ENCODE measurements at places on chromosomes 4 and X. TPM values are rescaled to one million over a fixed set of nuclear protein-coding genes. Genes with fewer than 3 reads are reported as not detected.
A peak's percentile ranks its signal among the peaks of the same experiment; 100 is the strongest.

The NSUN7 gene
- 0.15 TPM for total RNA-seq

The HSFX4 gene
- not detected for total RNA-seq

The SASH3 gene
- 141 TPM for total RNA-seq

The C4orf46 gene
- total RNA-seq = 7.3 TPM

The RAB41 gene
- total RNA-seq = not detected

The F8A2 gene
- total RNA-seq = not detected

DNA sequence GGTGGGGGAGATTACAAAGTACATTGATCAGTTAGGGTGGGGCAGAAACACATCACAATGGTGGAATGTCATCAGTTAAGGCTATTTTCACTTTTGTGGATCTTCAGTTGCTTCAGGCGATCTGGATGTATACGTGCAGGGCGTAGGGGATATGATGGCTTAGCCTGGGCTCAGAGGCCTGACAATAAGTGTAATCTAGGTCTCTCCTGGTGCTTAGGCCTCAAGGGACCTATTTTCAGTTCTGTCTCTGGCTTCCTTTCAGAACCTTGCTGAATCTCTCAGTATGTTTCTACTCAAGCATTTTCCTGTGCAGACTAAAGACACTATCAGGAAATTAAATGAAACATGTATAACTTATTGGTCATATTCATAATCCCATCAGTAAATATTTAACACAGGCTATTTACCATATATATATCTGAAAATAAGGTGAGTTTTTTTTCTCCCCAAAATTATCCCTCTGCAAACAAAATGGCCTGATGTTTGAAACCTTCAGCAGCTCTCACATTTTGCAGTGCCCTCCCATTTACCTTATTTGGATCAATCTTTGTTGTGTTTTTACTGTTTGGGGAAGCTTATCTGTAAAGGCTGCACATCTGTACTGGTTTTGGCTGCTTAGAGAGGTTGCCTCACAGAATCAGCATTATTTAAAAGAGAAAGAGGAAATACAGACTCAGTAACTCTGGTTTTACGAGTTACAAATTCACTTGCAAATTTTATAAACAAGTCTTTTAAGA lies 2.3 kb upstream of the ZCCHC4 start:
- H3K4me3 ChIP-seq = no peak overlapping the region
- no peaks in the 10 kb centered on the region for H3K27me3 ChIP-seq
- H3K36me3 ChIP-seq = no peaks in the 10 kb centered on the region
- no peak overlapping the region for H3K27ac ChIP-seq

DNA sequence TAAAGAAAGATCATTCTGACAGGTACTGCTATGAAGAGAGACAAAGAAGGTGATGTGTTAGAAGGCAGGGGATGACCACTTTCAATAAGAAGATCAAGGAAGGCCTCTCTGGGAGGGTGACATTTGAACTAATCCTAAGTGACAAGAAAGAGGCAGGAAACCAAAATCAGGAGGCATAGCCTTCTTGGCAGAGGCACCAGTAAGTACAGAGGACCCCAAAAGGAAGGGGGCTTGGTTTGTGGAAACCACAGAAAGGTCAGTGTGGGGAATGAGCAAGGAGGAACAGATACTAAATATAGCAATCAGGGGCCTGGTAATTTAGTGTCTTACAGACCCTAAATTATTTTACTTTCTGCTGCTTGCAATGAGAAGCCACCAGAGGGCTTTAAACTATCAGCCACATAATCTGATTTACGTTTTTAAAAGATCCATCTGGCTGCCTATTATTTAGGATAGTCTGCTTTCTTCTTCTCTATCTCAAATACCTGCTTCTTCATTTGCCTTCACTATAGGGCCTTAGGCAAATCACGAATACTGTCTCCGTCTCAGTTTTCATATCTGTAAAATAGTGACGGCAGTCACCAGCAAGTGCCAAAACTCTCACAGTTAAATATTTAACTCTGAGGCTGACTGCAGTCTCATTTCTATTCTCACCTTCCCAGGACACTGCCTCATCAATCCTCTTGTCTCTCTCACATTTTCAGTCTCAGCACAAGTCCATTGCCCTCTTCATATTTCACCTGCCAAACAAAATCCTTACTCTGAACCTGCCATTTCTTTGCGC lies 16.7 kb downstream of the NR3C2 start:
- peaks cover 16% of the 10 kb centered on the region for H3K4me1 ChIP-seq
- H3K4me3 ChIP-seq = no peak overlapping the region
- no peak for DNase-seq
- no peaks in the 10 kb centered on the region for H3K27me3 ChIP-seq
- H3K36me3 ChIP-seq = no peaks in the 10 kb centered on the region

DNA sequence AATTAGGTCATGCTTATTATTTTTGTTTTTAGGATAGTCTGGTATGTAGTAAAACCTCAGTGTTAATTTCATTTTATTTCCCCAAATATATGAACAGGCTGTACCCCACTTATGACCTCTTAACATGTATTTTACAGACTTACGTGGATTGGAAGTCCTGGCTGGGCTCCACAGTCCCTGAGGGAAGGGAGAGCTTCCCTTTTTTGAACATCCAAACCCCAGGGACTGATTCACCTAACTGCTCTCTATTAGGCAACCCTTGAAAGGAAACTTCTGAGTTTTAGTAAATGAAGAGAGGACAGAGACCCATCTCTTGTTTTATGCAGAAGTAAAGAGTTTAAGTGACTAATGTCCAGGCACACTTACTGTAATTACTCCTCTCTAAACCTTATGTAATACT lies 233.1 kb upstream of the SPRY1 start:
- no peaks in the 10 kb centered on the region for H3K4me1 ChIP-seq
- H3K4me3 ChIP-seq = no peak overlapping the region
- no peak overlapping the region for H3K27ac ChIP-seq
- H3K27me3 ChIP-seq = no peaks in the 10 kb centered on the region
- H3K36me3 ChIP-seq = no peaks in the 10 kb centered on the region

DNA sequence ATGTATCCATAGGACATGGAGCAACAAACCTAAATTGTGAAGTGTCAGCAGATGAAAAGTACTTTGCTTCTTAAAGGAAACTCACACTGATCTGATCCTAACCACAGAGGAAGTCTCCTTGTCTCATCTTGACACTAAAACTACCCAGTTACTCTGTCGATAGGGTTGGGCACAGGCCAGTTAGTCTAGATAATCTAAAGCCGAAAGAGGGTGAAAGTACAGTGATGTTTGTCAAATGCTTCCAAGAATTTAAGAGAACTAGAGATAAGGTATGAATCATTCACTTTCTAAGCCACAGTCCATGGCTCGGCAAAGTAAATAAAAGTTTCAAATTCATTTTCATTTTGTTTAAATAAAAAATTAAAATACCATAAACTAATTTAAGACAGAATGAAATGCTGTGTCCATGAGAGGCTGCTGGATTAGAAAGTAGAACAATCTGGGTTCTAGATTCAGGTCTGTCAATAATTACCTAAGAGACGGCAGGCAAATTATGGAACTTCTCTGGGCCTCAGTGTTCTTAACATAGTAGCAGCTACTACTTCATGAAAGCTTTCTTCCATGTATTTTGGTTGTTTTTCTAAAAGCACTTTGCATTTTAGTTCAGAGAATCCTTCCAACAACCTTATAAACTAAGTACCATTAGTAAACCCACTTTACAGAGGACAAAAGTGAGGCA lies 176.7 kb downstream of the LDB2 start:
- no peaks in the 10 kb centered on the region for H3K4me1 ChIP-seq
- H3K27me3 ChIP-seq = no peaks in the 10 kb centered on the region
- H3K4me3 ChIP-seq = no peak overlapping the region

GRCh38 chr4:154602404-154603020 lies 9.9 kb downstream of the FGG start:
- no peak overlapping the region for H3K4me3 ChIP-seq
- no peaks in the 10 kb centered on the region for H3K27me3 ChIP-seq
- no peak overlapping the region for H3K27ac ChIP-seq
- DNase-seq = no peak
- H3K4me1 ChIP-seq = no peaks in the 10 kb centered on the region

DNA sequence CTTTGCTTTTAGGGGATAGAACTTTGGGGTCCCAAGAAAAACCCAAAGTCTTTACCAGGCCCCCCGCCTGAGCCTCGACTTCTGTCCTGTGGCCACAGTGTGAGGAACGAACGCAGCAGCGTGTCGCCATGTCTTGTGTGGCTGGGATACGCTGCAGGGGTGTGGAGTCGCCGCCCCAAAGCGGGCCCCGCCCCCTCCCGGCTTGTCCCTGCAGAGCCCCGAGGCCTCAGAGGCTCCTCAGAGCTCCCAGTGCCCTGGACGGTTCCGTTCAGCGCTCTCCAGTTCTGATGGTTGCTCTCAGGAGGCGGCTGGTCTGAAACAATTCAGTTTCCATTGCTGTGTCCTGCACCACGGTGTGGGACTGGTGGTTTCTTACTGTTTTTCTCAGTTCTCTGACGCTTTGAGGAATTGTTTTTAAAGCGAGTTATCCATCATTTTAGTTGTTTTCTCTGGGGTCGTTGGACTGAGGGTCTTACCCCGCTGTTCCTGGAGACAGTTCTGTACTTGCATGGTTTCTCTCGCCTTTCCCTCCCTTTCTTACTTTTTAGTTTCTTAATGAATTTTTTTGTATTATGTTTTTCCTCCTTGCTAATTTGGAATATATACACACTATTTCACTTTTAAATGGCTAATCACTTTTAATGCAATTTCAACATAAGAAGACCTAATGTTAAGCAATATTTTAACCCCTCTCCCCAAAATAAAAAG lies 1.6 kb upstream of the IDUA start:
- H3K36me3 ChIP-seq = no peaks in the 10 kb centered on the region
- peak overlapping the region; percentile 53 for H3K27ac ChIP-seq
- H3K27me3 ChIP-seq = no peaks in the 10 kb centered on the region
- peaks cover 19% of the 10 kb centered on the region for H3K4me1 ChIP-seq

DNA sequence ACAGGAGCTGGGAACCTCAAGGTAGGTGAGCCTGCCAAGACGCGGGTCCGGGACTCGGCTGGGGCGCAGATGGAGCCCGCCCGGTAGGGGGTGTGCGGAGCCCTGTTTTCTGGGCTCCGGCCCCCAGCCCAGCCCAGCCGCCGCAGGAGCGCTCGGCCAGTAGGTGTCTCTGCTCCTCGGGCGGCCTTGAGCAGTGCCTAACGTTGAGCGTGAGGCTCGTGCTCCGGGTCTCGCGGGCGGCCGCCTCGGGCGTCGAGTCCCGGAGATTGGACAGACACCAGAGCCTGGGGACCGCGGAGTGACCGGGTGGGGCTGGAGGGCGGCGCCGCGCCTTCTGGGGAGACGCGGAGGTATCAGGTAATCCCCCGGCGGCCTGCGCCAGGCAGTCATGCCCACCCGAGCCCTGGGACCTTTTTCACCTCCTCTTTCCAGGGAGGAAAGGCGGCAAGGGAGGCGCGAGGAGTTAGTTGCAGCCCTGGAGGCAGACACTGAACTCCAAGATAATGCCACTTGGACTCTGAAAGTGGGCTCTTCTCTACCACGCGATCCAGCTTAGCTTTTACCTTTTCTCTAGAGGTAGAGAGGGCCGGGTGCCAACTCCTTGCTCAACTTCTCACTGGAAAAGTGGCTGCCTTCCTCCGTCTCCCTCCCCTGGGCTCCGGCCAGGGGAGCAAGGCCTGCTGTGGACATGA lies 14.5 kb upstream of the FGG start:
- peak; percentile 25 for DNase-seq
- H3K4me3 ChIP-seq = peak overlapping the region; percentile 37
- H3K27ac ChIP-seq = no peak overlapping the region

DNA sequence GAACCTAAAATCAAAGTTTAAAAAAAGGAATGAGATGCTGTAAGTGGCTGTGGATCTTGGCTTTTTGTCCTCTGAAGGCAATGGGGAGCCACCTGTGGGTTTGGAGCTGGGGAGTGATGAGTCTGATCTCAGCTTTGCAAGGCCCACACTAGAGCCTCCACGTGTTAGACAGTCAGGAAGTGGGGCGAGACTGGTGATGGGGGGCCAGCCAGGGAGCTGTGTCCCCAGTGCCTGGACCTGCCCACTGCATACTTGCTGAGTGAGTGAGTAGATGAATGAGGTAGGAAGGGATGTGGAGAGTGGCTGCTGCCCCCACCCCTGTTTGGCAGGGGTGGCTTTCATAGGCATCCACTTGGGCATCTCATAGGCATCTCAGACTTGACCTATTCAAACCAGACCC lies 84.0 kb downstream of the NHSL2 start:
- no peak for DNase-seq
- no peaks in the 10 kb centered on the region for H3K36me3 ChIP-seq
- no peak overlapping the region for H3K27ac ChIP-seq
- H3K4me3 ChIP-seq = no peak overlapping the region

- no peaks in the 10 kb centered on the region for H3K4me1 ChIP-seq
- H3K4me3 ChIP-seq = no peak overlapping the region
- H3K27me3 ChIP-seq = no peaks in the 10 kb centered on the region
- no peak overlapping the region for H3K27ac ChIP-seq
Measured at GRCh38 chr4:113003841-113004240, 45.6 kb upstream of the ANK2 start.

- peaks cover 16% of the 10 kb centered on the region for H3K4me1 ChIP-seq
- DNase-seq = peak; percentile 69
- no peaks in the 10 kb centered on the region for H3K27me3 ChIP-seq
- peak overlapping the region; percentile 76 for H3K27ac ChIP-seq
Measured at GRCh38 chrX:49165901-49166881, 3.6 kb downstream of the MAGIX start.

DNA sequence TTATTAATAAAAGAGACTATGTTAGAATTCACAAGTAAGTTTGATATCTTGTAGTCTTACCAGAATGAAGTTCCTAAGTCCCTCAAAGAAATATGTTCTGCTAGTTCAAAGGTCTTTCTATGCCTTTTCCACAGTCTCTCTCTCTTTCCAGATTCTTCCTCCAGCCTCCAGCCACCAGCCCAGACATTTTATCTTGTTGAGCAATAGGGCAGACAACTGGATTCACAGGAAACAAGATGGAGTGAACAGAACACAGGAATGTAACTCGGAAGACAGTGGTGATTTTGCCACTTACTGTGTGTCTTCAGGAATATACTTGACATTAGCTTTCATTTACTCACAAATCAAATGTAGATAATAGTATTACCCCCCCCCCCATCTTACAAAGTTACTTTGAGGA lies 17.1 kb upstream of the CPEB2 start:
- no peak overlapping the region for H3K4me3 ChIP-seq
- no peaks in the 10 kb centered on the region for H3K36me3 ChIP-seq
- no peak overlapping the region for H3K27ac ChIP-seq
- DNase-seq = no peak
- H3K27me3 ChIP-seq = no peaks in the 10 kb centered on the region

DNA sequence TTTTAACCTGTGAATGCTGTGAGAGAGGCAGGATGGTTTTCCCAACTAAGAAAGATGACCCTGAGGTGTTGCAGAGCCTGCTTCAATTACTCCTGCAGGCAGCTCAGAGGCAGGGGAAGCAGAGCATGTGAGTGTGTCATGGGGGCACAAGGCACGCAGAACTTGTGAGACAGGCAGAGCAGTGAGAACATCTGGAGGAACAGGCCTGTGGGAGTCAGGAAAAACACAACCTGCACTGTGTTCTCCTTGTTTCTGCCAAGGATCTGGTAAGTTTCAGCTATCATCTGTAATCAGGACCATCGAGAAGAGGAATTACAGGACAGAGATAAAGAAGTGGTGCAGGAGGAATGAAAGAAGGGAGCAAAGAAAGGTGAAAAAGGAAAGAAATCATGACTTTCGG lies 741.8 kb upstream of the INTU start:
- H3K4me3 ChIP-seq = no peak overlapping the region
- H3K4me1 ChIP-seq = no peaks in the 10 kb centered on the region
- H3K27me3 ChIP-seq = no peaks in the 10 kb centered on the region
- DNase-seq = no peak
- H3K27ac ChIP-seq = no peak overlapping the region
- no peaks in the 10 kb centered on the region for H3K36me3 ChIP-seq
